Right renal pelvis (tissue), 4 donors: ENCODE measurements at places on chromosomes 13 and 19. TPM values are rescaled to one million over a fixed set of nuclear protein-coding genes. Genes with fewer than 3 reads are reported as not detected.
A peak's percentile ranks its signal among the peaks of the same experiment; 100 is the strongest.

ING1 gene
- 27.4 TPM for polyA plus RNA-seq

EBPL gene
- polyA plus RNA-seq, result 63.5 TPM

ZNF880 gene
- polyA plus RNA-seq, result 23.0 TPM

HSPH1 gene
- polyA plus RNA-seq, result 160 TPM

ADAMTSL5 gene
- polyA plus RNA-seq, result 1.3 TPM

WDR88 gene
- 1.8 TPM for polyA plus RNA-seq

AMER2 gene
- polyA plus RNA-seq, result 0.40 TPM

PLIN4 gene
- 0.39 TPM for polyA plus RNA-seq

SLITRK6 gene
- 16.8 TPM for polyA plus RNA-seq

CABP5 gene
- polyA plus RNA-seq, result not detected

CLEC4M gene
- polyA plus RNA-seq, result 2.6 TPM

TEX26 gene
- polyA plus RNA-seq, result 2.2 TPM

- DNase-seq, result peak; percentile 2
These were observed 8.5 kb upstream of the CEACAM7 start for GRCh38 chr19:41696402-41697197.

- no peak for DNase-seq
These were observed 7.0 kb downstream of the ABHD8 start for GRCh38 chr19:17296273-17296672.

DNA sequence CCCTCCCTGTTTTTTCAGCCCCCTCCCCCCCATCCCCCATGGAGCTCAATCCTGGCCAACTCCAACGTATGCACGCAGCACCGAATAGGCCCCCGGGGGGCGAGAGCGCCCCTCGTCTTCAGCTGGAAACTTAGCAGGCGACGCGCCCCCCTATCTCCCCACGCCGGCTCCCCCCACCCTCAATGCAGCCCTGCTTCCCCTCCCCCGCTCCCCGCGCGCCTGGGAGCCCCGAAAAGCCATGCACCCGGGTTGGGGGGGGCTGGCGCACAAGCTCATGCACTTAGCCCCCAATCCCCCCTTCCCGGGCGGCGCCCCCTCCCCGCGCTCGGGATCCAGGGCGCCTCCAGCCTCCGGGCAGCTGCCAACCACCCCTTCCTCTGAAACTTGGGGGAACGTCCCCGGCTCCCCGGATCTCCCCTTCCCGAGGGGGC lies 508 bp downstream of the ZBTB7A start:
- no peak for DNase-seq

- DNase-seq, result no peak
These were observed 289.4 kb downstream of the FOXO1 start for GRCh38 chr13:40376867-40377535.

- DNase-seq, result no peak
These were observed 4.9 kb upstream of the KLK15 start for GRCh38 chr19:50838239-50838638.

- DNase-seq, result no peak
These were observed 10.7 kb downstream of the ERCC5 start for GRCh38 chr13:102856557-102856956.

DNA sequence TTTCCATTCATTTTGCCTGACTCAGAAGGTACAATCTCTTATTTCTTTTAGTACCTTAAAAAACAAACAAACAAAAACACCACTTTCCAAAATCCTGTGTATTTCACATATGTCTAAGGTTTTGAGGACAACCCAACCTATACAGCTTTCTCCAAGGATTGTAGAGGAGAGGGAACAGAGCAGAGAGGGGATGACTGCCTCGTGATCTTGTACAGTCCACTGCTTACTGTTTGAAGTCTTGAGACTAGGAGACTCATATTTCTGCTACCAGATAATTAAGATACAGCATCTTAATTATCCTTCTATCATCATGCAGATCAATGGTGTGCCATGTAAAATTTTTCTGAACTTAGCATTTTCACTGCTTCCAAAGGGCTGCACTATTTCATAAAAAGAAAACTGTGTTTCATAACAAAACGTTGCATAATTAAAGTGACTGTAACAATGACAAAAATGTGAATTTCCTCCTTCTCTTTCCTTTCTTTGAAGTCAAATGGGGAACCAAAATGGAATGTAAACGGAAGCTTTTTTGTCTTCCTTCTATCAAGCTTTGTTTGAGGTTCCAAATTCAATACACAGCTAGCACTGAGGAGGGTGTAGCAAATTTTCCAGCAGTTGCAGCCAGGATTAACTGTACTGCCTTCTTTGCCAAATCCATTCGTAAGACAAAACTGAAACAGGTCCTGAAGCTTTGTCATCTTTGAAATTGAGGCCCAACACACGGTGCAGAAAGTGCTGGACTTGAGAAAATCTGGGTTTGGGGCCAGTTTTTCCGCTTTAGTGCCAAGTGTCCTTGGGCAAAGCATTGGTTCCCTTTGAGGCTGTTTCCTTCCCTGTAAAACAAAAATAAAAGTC lies 34.9 kb upstream of the RCBTB2 start:
- DNase-seq, result no peak

- DNase-seq, result no peak
These were observed 18.3 kb upstream of the KLF5 start for GRCh38 chr13:73040484-73040883.

DNA sequence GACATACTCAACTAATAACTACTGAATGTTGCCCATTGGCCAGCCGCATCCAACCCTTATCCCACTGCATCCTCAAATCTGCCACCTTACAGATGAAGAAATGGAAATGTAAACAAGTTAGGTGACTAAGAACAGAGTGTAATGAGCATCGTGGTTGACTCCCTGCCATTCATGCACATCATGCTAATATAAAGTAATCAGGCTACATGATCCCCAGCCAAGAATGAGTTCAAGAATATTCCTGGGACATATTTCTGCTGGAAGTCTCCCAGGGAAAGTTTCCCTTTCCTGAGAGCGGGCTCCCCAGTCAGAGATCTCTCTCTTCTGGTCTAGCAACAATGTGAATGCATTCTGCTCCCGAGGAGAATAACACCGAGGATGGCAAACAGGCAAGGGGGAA lies 55.9 kb upstream of the SERP2 start:
- DNase-seq, result no peak

DNA sequence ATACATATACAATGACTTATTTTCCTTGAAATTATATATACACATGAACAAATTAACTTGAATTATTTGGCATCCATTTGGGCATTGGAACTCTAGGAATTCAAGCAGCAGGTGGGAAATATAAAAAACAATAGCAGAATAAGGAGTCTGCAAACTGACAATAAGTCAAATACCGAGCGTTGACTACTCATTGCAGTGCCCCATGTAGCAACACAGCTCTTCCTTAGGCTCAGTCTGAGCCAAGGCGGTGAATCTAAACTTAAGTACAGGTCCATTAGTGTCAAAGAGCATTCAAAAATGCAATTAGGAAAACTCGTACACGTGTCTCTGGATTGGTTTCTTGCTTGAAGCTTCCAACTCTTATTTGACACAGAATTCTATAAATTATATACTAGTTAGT lies 462.5 kb upstream of the KLF12 start:
- DNase-seq, result no peak

GRCh38 chr13:113603116-113603710 lies 18.7 kb downstream of the TFDP1 start:
- DNase-seq, result no peak

DNA sequence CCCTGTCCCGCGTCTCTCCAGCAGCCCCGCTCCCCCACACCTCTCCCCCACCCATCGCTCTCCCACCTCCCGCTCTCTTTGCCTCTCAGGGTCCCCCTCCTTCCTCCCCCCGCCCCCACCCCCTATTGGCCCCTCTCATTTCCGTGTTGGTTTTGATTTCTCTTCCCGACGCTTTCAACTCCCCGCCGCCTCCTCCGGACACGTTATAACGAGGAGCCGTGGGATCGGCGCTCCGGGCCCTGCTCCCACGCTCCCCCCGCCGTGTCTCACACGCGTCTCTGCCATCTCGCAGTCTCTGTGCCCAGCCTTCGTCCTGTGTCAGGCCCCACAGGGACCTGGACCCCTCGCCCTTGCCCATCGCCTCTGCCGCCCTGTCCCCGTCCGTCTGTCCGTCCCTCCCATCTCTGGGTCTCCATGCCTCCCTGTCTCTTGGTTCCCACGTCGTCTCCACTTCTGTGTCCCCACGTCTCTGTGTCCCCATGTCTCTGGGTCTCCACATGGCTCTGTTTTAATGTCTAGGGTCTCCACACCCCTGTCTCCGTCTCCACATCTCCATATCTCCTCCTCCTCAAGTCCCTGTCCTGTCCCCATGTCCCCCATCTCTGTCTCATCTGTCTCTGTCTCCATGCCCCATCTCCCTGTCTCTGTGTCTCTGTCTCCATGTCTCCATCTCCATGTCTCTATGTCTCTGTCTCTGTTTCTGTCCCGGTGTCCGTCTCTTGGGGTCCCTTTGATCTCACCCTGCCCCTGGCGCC lies 13.1 kb downstream of the ERFL start:
- no peak for DNase-seq

DNA sequence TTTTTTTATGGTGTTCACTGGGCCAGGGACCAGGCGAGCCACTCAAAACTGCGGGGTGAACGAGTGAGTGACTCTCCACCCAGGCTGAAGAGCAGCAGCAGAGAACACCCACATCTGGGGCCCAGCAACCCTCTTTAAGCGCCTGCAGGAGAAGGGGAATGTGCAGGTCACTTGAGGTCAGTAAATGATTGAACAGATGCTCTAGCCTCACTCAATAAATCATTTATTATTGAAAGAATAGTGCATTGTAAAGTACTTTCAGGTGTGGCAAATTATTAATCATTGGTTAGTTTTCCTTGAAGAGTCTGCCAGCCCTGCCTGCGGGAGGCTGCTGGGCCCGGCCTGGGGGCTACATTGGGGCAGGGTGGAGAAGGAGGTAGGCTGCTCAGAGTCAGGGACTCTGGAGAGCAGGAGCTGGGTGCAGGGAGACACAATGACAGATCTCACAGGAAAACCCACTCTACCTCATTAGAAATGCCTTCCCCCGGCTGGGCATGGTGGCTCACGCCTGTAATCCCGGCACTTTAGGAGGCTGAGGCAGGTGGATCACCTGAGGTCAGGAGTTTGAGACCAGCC lies 42.5 kb downstream of the ABCC4 start:
- no peak for DNase-seq

DNA sequence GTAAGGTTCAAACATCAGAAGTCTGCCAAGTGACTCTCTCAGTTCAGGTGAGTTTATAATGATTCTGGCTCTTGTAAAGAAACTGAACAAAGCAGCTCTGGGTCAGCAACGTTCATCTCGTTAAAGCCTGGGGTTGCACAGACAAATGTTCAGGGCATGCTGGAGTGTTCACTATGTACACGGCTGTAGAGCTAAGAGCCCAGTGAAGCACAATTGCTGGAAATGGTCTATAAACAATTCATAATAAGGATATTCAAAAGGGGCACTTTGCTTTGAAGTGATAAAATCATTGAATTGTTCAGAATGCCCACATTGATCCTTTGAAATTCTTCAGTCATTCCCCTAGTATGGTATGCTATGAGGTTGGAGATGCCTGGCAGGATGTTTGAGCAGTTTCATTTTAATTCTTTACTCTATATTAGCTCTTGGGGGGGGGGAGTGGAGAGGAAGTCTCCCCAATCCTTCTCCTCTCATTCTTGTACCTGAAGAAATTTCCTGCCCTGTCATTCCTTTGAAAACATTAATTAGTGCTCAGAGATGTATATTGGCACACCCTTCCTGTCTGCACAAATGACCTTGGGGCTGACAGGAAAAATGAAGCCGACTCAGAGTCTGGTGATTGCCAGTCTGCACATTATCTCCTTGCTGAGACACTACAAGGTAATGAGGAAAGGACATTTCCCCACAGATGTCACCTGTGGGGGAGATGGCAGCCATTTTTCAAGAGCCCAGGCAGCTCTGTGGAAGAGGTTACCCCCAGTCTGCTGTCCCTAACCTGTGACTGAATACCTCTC lies 145.5 kb downstream of the DLEU7 start:
- no peak for DNase-seq

GRCh38 chr13:43831088-43831487 lies 44.3 kb upstream of the ENOX1 start:
- DNase-seq, result no peak

DNA sequence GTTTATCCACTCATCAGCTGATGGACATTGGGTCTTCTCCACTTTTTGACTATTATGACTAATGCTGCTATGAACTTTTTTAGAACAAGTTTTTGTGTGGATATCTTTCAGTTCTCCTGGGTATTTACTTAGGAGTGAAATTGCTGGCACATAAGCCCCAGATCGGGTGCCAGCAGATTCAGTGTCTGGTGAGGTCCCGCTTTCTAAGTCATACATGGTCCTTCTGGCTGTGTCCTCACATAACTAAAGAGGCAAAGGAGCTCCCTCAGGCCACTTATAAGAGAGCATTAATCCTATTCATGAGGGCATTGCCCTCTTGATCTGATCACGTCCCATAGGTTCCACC lies 600 bp upstream of the ZNF226 start:
- DNase-seq, result no peak

- DNase-seq, result no peak
These were observed 18.8 kb downstream of the FAM216B start for GRCh38 chr13:42800109-42800643.

GRCh38 chr13:75481176-75482069 lies 546 bp downstream of the TBC1D4 start:
- peak; percentile 28 for DNase-seq

- no peak for DNase-seq
These were observed 98.2 kb downstream of the OLFM4 start for GRCh38 chr13:53126841-53127245.

DNA sequence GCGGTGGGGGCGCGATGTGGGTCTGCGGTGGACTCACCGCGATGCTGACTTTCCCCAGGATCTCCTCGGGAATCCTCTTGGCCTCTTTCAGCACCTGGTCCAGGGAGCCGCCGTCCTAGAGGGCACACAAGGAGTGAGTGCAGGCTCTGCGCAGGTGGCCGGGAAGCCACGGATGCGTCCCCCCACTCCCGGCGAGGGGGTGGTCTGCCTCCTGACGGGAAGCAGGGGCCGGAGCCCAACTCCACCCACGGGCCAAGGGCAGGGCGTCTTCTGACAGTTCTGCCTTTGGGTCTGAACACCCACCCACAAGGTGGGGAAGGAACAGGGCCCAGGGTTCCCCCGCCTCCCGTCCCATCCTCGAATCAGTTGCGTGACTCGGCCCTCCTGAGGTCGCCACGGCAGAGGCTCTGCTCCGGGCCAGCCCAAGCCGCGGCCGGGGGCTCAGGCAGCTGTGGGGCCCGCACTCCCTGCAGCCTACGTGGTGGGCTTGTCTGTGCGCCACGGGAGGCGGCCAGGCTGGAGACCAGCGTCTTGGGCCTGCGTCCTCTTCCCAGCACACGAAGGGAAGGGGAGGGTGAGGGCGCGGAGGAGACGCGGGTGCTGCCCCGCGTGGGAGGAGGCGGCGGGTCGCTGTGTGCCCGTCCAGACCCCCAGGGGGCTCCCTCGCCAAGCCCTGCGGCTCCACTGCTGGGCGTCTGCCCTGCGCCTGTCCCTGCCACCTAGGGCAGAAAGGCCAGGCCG lies 21.4 kb downstream of the MAP2K2 start:
- DNase-seq, result no peak

GRCh38 chr13:32191452-32191998 lies 123.6 kb downstream of the ZAR1L start:
- no peak for DNase-seq

GRCh38 chr13:99864627-99864990 lies 107.0 kb downstream of the ZIC5 start:
- DNase-seq, result no peak

DNA sequence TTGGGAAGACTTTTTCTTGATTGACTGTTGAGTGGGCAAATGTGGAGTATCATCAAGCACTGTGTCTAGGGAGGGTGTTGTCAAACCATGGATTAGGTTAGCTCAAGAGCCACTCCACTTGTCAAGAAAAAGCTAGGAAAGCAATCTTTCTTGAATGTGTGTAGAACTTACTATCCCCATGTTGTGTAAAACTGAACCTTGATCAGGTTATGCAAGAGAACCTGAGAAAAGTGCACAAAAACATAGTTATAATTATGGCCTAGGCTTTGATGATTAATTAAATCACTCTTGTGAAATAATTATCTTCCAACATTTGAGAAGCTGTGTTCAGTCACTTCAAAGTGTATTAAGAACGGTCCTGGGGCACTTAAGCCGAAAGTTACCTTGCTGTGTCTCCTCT lies 238.2 kb upstream of the OBI1 start:
- DNase-seq, result no peak
